Common myeloid progenitor, CD34-positive (primary cell): ENCODE measurements at places on chromosomes 4 and X.

DNA sequence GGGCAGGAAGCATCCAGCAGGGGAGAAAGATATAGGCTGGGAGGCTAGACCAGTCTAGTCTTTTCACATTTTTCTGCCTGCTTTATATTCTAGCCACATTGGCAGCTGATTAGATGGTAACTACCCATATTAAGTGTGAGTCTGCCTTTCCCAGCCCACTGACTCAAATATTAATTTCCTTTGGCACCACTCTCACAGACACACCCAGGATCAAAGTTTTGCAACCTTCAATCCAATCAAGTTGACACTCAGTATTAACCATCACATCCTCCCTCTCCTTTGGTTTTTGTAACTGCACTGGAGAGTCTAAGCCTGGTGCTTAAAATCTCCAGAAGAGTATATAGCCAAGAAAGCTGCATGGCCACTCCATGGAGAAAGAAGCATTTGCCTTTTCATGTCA lies 560.4 kb downstream of the GRXCR1 start:
- H3K27me3 ChIP-seq = no peaks in the 10 kb centered on the region
- DNase-seq = no peak
- no peaks in the 10 kb centered on the region for H3K36me3 ChIP-seq

- no peak overlapping the region for H3K27ac ChIP-seq
- no peaks in the 10 kb centered on the region for H3K4me1 ChIP-seq
- H3K36me3 ChIP-seq = peaks cover 20% of the 10 kb centered on the region
These were observed 8.6 kb downstream of the NOP14 start for GRCh38 chr4:2954358-2955185.

GRCh38 chr4:134518574-134519217 lies 317.1 kb upstream of the PABPC4L start:
- H3K27ac ChIP-seq = no peak overlapping the region
- no peak overlapping the region for H3K4me3 ChIP-seq
- H3K4me1 ChIP-seq = no peaks in the 10 kb centered on the region
- H3K27me3 ChIP-seq = no peaks in the 10 kb centered on the region
- no peaks in the 10 kb centered on the region for H3K36me3 ChIP-seq
- no peak for DNase-seq

- no peak overlapping the region for H3K4me3 ChIP-seq
- peaks cover 14% of the 10 kb centered on the region for H3K4me1 ChIP-seq
- no peaks in the 10 kb centered on the region for H3K36me3 ChIP-seq
- H3K27me3 ChIP-seq = no peaks in the 10 kb centered on the region
These were observed 224.0 kb downstream of the APBB2 start for GRCh38 chr4:40990236-40990898.

DNA sequence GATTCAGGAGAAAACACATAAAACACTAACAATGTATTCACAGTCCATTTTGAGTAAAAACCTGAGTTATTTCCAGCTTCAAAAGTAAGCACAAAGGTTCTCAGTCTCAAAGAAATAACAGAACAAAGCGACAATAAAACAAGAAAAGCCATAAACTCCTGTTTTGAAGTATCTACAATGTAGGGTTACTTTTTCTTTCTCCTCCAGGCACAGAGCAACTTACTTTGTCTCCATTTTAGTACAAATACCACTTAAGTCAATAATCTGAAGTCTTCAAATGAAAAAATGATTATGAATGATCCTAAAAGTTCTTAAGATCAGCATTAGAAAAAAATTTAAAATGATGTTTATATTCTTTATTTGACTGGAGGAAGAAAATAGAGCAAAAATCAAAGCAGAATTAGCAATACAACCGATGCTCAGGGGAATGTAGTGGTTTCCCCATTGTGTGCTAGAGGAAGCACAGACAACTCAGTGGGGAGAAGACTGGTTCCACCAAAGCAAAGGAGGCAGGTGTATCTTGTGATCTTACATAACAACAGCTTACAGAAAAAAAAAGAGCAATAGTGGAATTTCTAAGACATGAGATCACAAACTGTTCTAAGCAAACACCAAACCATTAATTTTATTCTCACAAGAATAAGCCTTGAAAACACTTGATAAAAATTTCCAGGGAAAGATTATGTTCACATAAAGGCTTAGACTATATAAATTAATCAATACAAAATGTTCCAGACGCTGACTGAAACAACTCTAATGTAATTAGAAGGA lies 35.1 kb downstream of the EPHA5 start:
- no peak overlapping the region for H3K4me3 ChIP-seq
- H3K36me3 ChIP-seq = no peaks in the 10 kb centered on the region
- no peak overlapping the region for H3K27ac ChIP-seq
- no peaks in the 10 kb centered on the region for H3K4me1 ChIP-seq
- no peaks in the 10 kb centered on the region for H3K27me3 ChIP-seq

DNA sequence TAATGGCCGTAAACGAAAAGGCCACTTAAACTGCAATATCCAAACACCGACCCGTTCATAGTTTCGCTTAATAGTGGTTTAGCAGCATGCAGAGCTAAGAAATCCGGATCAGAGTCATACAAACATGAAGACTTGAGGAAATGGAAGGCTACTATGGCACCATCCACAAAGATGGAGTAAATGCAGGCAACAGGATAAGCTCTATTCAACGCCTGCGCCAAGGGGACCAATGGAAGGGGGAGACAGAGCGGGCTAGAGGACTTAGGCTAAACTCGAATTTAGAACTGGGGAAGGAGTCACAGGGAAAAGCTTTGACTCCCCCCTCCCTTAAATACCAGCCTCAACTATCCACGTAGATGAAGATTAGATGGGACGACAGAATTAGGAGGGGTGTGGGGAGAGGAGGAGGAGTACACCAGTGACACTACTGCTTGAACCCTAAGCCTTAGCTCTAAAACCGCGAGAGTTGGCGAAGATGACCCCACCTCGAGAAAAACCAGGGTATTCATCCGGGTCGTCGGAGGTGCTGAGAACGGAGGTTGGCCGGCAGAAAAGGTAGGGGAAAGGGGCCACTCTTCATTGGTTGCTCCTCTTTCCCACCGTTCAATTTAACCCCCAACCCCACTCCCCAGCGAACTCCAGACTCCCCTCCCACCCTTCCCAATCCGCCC lies 3.5 kb downstream of the HUWE1 start:
- peaks cover 11% of the 10 kb centered on the region for H3K4me1 ChIP-seq
- peak overlapping the region; percentile 35 for H3K4me3 ChIP-seq
- H3K27me3 ChIP-seq = no peaks in the 10 kb centered on the region
- H3K27ac ChIP-seq = peak overlapping the region; percentile 95
- peak; percentile 40 for DNase-seq

- H3K36me3 ChIP-seq = no peaks in the 10 kb centered on the region
- peak; percentile 50 for DNase-seq
- no peaks in the 10 kb centered on the region for H3K4me1 ChIP-seq
- H3K27me3 ChIP-seq = no peaks in the 10 kb centered on the region
- H3K4me3 ChIP-seq = no peak overlapping the region
These were observed 48.3 kb upstream of the NAP1L2 start for GRCh38 chrX:73262991-73263390.

- DNase-seq = no peak
- H3K27me3 ChIP-seq = no peaks in the 10 kb centered on the region
- no peaks in the 10 kb centered on the region for H3K4me1 ChIP-seq
These were observed 15.0 kb upstream of the SULT1B1 start for GRCh38 chr4:69775321-69775867.

DNA sequence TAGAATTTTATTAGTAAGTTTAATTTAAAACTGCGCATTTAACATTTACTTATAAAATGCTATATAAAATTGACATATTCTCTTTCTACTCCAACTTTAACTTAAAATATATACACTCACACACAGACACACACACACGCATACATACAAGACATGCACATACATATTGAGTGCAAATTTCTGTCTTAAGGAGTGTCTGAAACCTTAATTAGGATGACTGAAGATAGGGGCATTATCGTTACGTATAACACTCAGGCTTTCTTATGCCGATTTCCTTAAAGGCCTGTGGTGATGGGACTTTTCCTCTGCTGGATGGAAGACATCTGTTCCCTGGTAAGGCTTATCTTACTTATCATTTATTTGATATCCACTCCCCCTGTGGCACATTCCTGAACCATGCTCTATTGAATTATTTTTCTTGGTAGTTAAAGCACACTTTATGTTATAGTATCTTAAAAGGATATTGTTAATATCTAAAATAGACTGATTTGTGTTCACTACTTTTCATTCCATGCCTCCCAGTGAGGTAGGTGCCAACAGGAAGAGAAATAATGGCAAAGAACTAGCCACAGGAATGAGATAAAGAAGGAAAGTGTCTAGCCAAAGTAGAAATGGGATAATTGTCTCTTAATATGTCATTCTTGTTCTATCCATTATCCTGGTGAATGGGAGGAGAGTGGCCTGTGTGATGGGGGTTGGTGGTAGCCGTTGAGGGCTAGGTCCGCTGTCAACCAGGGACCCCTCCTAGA lies 92.9 kb upstream of the GPRIN3 start:
- H3K27me3 ChIP-seq = no peaks in the 10 kb centered on the region
- no peaks in the 10 kb centered on the region for H3K4me1 ChIP-seq
- H3K27ac ChIP-seq = no peak overlapping the region
- no peak for DNase-seq
- H3K4me3 ChIP-seq = no peak overlapping the region

DNA sequence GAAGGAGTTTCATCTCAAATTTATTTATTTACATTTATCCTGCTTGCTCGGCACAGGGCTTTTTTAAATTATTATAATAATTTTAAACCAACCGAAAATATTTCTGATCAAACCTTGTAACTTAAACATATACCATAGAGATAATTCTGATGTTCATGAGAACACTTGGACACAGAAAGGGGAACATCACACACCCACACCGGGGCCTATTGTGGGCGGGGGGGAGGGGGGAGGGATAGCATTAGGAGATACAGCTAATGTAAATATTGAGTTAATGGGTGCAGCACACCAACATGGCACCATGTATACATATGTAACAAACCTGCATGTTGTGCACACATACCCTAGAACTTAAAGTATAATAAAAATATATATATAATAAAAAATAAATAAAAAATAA lies 2.9 kb downstream of the ANXA5 start:
- H3K4me3 ChIP-seq = no peak overlapping the region
- peaks cover 3% of the 10 kb centered on the region for H3K27me3 ChIP-seq
- H3K36me3 ChIP-seq = no peaks in the 10 kb centered on the region

GRCh38 chrX:119694601-119695534 lies 1.9 kb upstream of the SEPTIN6 start:
- DNase-seq = peak; percentile 61
- H3K27me3 ChIP-seq = no peaks in the 10 kb centered on the region
- H3K4me3 ChIP-seq = peak overlapping the region; percentile 90
- peaks cover 10% of the 10 kb centered on the region for H3K4me1 ChIP-seq
- H3K27ac ChIP-seq = no peak overlapping the region

DNA sequence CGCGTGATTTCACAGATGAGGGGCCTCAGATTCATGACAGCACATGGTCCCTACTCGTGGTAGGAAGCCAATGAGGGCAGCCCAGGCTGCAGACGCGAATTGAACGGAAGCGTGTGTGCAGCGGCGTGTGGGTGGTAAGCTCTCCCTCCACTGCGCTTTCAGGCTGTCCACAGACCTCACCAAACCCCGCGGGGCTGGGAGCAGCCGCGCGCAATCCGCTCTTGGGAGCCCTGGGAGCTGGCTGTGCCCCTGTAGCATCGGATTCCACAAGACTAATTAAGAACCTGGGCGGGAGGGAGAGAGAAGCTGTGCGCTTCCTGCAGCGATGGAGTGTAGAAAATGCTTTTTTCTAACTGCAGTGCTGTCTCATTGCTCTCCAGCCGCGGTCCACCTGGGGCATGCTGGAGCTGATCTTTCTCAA lies 134.9 kb downstream of the STOX2 start:
- H3K4me1 ChIP-seq = no peaks in the 10 kb centered on the region
- H3K27me3 ChIP-seq = no peaks in the 10 kb centered on the region
- no peak overlapping the region for H3K27ac ChIP-seq

DNA sequence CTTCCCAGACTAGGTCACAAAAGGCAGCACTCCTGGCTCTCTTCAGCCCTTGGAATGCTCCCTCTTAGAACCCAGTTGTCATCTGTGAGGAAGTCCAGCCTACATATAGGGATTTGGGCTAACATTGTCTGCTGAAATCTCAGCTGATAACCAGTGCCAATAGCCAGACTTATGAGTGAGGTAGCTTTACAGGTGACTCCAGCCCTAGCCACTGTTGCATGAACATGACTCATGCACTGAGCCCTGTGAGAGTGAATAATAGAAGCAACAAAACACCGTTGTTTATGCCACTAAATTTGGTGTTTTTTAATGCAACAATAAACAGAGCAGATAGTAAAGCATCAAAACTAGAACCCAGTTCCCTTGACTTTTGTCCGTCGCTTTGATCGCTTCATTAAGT lies 433.2 kb downstream of the STIM2 start:
- H3K27ac ChIP-seq = no peak overlapping the region
- no peaks in the 10 kb centered on the region for H3K27me3 ChIP-seq
- no peak overlapping the region for H3K4me3 ChIP-seq
- no peaks in the 10 kb centered on the region for H3K36me3 ChIP-seq

- H3K4me1 ChIP-seq = no peaks in the 10 kb centered on the region
- DNase-seq = no peak
- no peak overlapping the region for H3K4me3 ChIP-seq
- no peaks in the 10 kb centered on the region for H3K27me3 ChIP-seq
These were observed 23.1 kb downstream of the COL4A6 start for GRCh38 chrX:108415146-108415545.

GRCh38 chr4:2436301-2436700 lies 17.5 kb downstream of the CFAP99 start:
- no peaks in the 10 kb centered on the region for H3K27me3 ChIP-seq
- peak; percentile 38 for DNase-seq
- no peak overlapping the region for H3K4me3 ChIP-seq
- H3K27ac ChIP-seq = no peak overlapping the region
- no peaks in the 10 kb centered on the region for H3K36me3 ChIP-seq

DNA sequence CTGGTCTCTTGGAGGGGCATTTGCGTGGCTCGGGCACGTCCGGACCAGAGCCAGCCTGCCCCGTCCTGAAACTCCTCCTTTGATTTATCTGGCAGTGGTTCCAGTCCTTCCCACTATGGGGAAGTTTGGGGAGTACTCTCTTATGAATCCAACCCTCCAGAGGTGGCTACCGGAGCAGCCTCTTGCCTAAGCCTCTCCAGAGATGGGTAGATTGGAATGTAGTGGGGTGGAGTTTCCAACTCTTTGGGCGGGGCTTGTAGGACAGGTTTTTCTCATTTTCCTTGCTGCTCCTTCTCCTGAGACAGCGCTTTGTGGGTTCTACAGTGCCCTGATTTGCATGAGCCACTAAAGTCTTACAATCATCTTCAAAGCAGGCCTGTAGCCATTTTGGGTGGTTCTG lies 60.1 kb upstream of the XAGE1B start:
- H3K4me1 ChIP-seq = no peaks in the 10 kb centered on the region
- H3K4me3 ChIP-seq = no peak overlapping the region
- DNase-seq = no peak
- H3K27me3 ChIP-seq = peaks cover 21% of the 10 kb centered on the region
- no peaks in the 10 kb centered on the region for H3K36me3 ChIP-seq
- H3K27ac ChIP-seq = no peak overlapping the region

- peak; percentile 84 for DNase-seq
- no peaks in the 10 kb centered on the region for H3K36me3 ChIP-seq
- no peak within 1 kb of the TSS for H3K27ac ChIP-seq
These were observed at the start of gene FGFBP2 for GRCh38 chr4:15963001-15963451. FGFBP2 (minus strand) TSS chr4:15963175; CDS start chr4:15963129, 46 bp downstream.

- H3K36me3 ChIP-seq = no peaks in the 10 kb centered on the region
- no peak for DNase-seq
- no peak overlapping the region for H3K27ac ChIP-seq
- H3K27me3 ChIP-seq = no peaks in the 10 kb centered on the region
- no peaks in the 10 kb centered on the region for H3K4me1 ChIP-seq
- no peak overlapping the region for H3K4me3 ChIP-seq
These were observed 93.3 kb downstream of the FANCB start for GRCh38 chrX:14779580-14779979.
